ENCODE measurements at places on chromosomes 12 and 14.

DNA sequence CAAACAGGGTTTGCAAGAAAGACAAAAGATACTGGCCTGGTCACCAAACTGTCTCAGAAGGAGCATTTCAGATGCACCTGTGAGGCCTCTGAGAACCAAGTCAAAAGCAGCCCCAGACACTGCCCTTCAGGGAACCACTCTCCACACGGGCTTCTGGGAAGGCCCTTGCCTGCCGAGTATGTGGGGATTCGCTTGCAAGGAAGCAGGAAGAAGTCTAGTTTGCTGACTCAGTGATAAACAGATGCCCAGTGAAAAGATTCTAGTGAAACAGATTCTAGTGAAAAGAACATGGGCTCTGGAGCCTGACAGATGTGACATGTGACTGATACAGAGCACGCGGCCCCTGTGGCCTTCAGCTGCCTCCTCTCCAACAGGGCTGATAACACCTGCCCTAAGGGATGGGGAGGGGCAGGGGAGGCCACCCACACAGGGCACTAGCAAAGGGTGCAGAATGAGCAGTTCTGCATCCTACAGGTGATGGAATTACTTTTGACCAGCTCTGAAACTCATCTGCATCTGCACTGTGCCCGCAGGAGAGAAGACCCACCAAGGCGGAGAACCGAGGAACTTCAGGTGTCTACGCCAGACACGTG lies 19.1 kb downstream of the AMN start:
- no peak for DNase-seq

DNA sequence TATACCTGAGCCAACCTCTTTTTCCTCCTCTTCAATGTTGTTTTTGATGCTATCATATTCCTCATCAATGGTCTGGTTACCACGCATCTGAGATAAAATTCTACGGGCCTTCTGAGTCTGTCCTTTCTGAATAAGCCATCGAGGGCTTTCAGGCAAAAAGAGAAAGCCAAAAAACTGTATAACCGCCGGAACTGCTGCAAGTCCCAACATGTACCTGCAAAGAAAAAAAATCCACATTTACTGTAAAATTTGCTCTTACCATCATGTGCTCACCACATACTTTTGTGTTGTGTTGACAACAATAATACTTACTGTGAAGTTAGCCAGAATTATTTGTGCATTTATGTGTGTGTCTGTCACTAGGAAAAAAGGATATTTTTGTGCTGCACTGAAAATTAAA lies 77.6 kb downstream of the SLC2A13 start:
- no peak for DNase-seq

GRCh38 chr14:100611811-100612480 lies 24.7 kb upstream of the BEGAIN start:
- no peak for DNase-seq

GRCh38 chr12:114783089-114783618 lies 99.2 kb upstream of the TBX3 start:
- no peak for DNase-seq

GRCh38 chr12:89919241-89919906 lies 210.7 kb upstream of the ATP2B1 start:
- no peak for DNase-seq

DNA sequence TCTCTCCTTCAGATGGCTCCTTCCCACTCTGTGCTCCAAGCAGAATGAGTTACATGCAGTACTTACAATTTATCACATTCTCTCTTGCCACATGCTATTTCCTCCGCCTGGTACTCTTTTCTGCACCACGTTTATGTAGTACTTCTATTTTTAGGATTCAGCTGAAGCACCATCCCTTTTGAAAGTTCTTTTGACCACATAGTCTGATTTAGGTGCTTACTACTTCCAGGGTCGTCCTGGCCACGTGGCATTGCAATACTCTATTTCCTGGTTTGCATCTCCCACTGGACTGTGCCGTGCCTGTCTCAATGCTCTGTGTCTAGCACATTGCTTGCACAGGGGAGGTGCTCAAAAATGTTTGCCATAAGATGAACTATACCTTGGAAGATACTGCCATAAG lies 16.3 kb upstream of the TBC1D30 start:
- no peak for DNase-seq

DNA sequence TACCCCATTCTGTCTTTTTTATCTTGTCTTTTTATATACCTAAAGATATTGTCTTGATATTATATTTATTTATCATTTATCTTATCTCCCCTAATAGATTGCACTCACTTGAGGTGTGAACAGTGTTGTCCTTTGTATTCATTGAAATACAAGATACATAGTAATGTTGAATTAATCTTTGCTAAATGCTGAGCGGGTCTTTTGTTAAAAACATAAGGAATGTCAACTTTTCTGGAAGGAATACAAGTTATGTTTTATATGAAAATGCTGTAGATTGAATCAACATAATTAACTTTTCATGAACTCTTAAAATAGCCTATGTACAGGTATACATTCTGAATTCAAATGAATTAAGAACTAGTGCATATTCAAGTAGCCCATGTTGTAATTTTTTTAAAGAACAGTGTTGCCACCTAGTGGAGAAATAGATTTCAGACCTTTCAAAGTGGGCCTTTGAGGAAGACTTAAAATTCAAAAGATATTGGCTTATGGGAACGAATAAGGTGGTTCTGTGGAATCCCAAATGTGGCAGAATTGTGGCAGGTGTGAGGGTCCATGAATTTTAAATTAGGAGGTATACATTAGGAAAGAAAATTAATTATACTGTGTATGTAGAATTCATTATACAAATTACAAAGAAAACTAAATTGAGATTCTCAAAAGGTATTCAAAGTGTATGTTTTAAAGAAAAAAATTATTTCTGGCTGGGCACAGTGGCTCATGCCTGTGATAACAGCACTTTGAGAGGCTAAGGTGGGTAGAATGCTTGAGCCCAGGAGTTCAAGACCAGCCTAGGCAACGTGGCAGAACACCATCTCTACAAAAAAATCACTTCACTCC lies 19.1 kb downstream of the BBOF1 start:
- peak; percentile 38 for DNase-seq

- no peak for DNase-seq
Observed at GRCh38 chr14:89805501-89805900, 149.0 kb downstream of the EFCAB11 start.
